ENCODE measurements at places on chromosomes 1 and 21.

GRCh38 chr1:33140153-33141149 is 41.4 kb downstream of the TRIM62 start:
- no peak for DNase-seq

DNA sequence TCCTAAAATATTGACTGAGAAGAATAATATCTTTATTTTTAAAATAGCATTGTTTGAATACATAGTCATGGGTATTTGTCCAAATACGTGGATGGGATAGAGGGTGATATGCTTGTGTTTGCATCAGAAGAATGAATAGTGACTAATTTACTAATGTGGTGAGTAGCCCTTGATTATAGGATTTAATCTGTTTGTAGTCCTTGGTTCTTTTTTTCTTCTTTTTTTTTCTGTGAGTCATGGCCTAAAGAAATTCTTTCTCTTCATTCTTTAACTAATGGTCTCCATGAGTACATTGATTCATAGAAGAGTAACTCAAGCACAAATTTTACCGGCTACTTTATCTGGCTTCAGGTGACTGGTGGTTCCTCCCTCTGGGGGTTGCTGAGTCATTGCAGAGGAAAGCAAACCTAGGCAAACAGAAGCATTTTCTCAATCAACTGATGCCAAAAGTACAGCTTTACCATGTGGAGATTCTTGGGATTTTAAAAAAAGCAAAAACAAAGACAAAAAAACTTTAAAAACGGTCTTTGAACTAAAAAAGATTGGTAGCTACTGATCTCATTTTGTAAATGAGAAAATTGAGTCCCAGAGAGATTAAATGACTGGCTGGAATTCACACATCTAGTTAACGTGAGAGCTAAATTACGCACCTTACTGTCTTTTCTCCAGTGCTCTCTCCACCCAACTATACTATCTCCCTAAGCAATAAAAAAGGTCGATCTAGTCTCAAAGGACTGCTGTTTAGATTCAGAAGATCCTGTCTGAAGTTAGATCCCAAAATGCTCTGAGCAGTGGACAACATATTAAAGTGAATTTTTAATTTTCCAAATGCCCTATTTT is 40.5 kb downstream of the AK5 start:
- DNase-seq = no peak

GRCh38 chr1:57518496-57518895 is 94.6 kb upstream of the DAB1 start:
- DNase-seq = no peak

DNA sequence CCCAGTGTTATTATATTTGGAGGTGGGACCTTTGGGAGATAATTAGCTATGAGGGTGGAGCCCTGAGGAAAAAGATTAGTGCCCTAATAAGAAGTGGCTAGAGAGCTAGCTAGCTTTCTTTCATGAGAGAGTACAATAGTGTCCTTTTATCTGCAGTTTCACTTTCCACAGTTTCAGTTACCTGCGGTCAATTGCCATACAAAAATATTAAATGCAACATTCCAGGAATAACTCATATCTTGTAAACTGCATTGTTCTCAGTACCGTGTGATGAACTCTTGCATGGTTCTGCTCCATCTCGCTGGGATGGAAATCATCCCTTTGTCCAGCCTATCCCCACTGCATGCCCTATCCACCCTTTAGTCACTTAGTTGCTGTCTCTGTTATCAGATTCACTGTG is 201.6 kb downstream of the RWDD3 start:
- DNase-seq = no peak

DNA sequence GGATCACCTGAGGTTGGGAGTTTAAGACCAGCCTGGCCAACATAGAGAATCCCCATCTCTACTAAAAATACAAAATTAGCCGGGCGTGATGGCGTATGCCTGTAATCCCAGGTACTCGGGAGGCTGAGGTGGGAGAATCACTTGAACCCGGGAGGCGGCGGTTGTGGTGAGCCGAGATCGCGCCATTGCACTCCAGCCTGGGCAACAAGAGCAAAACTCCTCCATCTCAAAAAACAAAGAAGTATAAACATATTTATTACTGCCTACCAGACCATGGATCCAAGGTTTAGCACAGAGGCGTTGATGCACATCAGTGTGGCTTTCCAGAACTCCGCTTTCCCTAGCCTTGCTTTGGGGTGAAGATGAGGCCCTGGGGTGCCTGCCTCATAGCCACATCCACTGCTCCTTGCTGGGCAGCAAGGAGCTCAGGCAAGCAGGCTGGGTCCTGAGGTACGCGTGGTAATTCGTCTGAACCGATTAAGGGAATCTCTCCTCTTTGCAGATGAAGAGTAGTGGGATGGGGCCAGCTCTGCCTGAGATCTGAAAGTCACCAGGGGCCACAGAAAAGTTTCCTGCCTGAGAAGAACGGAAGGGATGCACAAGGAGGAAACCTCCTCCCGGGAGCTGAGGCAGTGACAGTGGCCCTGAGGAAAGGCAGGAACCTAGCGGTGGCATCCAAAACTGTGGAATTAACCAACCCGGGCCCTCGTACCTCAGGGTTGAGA is 52.3 kb upstream of the LBR start:
- no peak for DNase-seq

DNA sequence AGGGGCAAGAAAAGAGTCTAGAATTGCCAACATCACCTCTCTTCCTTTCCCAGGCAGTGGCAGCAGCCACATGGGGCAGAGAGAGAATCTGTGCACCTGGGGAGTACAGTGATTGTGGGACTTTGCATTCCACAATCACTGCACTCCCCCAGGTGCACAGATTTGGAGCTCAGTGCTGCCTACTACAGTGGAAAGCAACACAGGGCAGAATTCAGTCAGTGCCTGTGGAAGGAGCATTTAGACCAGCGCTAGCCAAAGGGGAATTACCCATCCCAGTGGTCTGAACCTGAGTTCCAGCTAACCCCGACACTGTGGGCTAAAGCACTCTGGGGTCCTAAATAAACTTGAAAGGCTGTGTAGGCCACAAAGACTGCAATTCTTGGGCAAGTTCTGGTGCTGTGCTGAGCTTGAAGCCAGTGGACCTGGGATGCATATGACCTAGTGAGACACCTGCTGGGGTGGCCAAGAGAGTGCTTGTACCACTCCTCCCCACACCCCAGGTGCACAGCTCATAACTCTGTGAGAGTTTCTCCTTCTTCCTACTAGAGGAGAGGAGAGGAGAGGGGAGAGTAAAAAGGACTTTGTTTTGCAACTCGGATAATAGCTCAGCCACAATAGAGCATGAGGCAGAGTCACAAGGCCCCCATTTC is 50.3 kb downstream of the NUP210L start:
- no peak for DNase-seq

- no peak for DNase-seq
Measured at GRCh38 chr1:101284021-101284420, 47.2 kb downstream of the S1PR1 start.

DNA sequence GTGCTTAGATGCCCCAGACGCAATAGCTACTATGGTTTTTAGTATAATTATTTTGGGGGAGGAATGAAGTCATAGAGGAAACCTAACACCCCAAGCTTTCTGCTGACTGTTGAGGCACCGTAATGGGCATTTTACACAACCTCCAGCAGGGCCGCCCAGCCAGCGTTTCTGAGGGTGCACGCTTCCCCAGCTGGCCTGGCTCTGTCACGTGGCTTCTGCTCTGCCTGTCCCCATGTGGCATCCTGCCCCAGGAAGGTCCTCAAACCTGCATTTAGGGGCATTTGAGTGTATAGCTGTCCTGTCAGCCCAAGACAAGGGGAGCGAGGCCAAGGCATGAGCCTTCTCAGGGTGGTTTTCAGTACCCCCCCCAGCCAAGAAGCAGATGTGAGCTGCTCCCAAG is 10.4 kb upstream of the NEK2 start:
- no peak for DNase-seq

DNA sequence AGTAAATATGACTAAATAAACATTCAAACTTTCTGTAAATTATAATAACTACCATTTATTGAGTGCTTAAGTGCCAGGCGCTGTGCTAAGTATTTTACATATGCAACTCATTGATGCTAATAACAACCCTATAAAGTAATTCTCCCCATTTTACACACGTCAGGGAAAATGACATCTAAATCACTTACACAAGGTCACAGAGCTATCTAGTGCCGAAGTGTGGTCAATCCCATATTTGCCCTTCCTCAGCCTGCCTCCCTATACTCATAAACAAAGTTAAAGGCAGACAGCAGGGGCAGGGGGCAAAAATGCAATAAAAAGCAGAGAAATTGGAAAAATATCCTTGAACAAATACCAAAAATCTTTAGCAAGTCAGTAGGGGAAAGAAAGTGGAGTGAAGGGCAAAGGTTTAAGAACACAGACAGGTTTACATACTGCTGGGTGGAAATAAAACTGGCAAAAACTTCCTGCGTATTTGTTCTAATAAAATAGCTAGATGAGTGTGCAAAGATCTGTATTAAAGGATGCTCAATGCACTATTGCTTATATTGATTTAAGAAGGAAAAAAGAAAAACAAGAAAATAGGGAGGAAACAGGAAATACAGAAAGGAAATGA is 72.8 kb downstream of the WDR64 start:
- DNase-seq = no peak

DNA sequence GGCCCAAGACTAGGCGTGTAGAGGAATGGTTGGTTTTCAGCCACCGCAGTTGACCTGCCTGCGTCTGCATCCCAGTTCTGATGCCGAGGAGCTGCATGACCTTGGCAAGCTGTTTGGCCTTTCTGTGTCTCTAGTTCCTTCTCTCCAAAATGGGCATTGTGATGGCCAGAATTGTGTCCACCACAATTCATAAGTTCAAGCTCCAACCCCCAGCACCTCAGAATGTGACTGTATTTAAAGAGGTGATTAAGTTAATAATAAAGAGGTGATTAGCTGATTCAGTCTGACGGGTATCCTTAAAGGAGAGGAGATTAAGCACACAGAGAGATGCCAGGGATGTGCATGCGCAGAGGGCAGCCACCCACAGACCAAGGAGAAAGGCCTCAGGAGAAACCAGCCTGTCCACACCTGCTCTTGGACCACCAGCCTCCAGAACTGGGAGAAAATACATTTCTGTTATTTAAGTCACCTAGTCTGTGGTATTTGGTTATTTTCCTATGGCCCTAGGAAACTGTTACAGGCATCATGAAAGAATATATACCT is 28.5 kb downstream of the MAB21L3 start:
- no peak for DNase-seq
